ENCODE measurements at places on chromosomes 7 and 10.

GRCh38 chr7:34361663-34362250 lies 296.3 kb upstream of the NPSR1 start:
- DNase-seq = no peak

- no peak for DNase-seq
Observed at GRCh38 chr7:98913026-98913425, 34.7 kb downstream of the TRRAP start.

DNA sequence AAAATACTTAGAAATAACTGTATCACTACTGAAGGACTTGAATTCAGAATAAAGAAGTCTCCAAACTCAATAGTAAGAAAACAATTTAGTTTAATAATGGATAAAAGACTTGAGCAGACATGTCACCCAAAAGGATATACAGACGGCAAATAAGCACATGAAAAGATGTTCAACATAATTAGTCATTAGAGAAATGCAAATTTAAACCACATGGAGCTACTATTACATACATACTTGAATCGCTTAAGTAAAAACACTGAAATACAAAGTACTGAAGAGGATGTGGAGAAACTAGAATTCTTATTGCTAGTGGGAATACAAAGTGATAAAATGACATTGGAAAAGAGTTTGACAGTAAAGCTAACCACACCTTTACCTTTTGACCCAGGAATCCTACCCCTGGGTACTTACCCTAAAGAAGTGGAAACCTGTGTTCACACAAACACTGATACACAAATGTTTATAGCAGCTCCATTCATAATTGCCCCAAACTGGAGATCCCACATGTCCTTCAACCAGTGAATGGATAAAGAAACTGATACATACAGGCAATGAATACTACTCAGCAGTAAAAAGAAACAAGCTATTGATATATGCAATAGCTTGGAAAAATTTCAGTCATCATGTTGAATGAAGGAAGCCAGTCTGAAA lies 54.3 kb upstream of the NFKB2 start:
- no peak for DNase-seq

DNA sequence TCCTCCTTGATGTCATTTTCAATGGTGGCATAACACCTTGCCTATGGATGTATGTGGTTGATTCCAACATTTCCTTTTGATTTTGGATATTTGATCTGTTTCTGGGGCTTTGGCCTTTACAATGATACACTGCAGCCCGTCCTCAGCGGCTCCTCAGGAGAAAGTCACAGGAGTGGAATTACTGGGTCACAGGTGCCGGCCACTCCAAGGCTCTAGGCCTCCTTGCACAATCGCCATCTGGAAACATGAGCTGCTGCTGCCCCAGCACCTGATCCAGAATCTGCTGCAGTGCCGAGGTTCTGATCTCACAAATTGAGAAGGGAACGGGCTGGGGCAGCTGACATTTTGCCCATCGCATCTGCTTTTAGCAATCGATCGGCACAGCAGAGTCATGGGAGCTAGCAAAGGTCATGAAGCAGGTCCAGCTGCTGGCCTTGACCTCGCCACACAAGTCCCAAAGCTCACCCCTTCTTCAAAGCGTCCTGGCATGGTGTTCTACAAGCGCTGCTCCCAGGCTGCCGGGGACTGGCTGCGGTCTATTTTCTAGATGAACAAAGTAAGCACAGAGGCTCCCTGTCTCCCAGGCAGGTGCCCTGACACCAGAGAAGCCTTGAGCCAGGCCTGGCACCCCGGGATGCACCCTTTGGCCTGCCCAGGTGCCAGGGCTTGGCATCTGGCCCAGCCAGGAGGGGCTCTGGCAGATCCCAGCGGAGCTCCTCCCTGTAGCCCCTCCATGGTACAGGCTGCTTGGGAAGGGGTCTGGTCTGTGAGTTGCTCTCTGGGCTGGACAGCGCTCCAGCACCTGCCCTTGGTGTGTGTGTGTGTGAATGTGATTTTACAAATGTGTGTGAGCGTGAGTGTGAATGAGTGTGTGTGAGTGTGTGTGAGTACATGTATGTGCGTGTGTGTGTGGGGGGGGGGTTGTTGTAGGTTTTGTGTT lies 201.8 kb downstream of the GLRX3 start:
- no peak for DNase-seq

DNA sequence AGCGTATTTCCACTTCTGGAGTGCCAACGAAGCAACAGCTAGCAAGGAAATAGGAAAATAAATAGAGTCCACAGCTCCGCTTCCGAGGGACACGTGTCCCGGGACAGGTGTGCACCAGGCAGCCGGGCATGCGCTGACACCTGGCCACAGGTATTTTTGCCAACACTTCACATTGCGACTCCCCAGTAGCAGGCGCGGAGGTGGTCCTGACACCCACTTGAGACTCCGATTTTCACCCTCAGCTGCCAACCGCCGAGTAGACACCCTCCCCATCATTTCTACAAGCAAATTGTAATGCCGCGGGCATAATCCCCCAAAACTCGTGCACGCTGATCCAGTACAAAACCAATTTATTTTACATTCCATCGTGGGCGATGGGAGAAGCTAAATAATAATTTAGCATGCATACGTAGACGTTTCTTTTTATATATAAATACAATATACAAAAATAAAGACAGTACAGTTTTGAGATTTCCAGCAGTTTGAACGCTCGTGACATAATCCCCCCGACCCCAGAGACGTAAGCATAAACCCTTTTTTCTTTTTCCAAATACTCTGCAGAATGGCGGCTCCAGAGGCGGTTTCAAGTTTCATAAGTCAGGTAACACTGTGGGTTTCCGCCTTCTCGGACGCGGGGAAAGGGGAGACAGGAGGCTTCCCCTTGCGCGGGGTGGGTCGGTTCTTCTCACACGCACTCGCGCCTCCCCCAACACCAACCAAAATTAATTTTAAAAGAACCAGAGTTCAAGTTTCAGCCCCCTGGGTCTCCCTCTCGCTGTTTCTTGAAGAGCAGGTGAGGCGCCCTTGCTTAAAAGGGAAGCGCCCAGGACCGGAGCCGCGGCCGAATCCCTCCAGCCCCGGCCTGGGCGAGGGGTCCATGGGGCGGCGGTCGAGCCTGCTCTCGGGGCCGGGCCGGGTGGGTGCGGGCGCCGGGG lies 5.7 kb downstream of the MNX1 start:
- DNase-seq = no peak

DNA sequence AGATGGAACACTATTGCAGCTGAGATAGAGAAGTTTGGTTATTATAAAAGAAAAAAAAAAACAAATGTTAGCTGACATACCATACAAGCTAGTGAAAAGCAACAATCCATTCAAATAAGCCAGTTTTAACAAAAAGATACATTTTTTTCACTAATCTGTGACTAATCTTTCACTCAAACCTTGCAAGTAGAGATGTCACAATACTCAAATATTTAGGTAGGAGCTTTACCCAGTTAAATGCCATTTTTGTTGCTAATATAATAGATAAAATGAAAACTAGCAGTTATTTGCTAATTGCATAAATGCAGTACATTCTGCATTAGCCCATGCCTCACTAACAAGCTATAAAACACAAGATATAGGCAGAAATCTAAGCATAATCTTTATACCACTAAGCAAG lies 123.6 kb downstream of the BTAF1 start:
- DNase-seq = no peak

- DNase-seq = no peak
Observed at GRCh38 chr10:115514895-115515294, 421.7 kb downstream of the ATRNL1 start.

DNA sequence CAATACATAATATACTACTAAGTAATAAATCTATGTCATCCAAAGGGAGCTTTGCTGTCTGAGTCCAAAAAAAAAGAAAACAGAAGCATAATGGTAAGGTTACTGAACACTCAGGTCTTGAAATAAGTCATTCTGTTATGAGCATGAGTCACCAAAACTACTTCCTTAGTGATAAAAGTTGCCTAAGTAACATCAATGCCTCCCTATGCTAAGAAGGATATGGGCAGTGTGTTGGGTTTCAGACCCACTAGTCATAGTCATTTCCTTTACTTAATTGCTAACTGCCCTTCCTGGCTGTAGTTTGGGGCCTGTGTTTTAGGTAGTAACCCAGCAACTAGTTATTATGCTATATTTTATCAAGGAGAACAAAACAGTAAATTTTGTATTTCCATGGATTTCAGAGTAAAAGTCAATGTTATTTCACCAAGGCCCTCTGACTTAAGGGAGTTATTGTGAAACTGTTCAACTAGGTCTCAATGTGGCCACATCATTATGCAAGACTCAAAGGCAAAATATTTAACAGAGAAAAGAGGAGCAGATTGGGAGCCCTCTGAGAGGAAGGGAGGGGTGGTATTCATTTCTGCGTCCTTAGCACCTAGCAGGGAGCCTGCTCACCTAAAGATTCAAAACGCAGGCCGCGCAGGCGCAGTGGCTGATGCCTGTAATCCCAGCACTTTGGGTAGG lies 11.7 kb upstream of the VIM start:
- no peak for DNase-seq

- DNase-seq = no peak
Observed at GRCh38 chr7:107077699-107078516, 33.4 kb downstream of the PRKAR2B start.

- no peak for DNase-seq
Observed at GRCh38 chr7:45882465-45882810, 5.8 kb upstream of the IGFBP1 start.

DNA sequence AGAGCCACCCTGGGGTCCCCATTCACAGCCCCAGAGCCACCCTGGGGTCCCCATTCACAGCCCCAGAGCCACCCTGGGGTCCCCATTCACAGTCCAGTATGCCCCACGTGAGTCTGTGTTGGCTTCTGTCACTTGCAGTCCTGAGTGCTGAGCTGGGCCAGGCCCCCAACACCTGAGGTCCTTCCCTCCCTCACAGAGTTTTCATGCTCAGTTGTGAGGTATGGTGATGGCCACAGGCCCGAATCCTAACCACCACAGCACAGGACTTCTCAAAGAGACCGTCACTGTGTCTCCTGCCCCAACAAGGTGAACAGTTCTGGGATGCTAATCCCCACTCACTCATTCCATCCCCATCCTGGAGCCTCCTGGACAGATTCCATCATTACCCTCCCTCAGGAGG lies 239.2 kb downstream of the PTPRN2 start:
- no peak for DNase-seq

GRCh38 chr7:65441010-65441409 lies 67.4 kb downstream of the ZNF92 start:
- DNase-seq = no peak

DNA sequence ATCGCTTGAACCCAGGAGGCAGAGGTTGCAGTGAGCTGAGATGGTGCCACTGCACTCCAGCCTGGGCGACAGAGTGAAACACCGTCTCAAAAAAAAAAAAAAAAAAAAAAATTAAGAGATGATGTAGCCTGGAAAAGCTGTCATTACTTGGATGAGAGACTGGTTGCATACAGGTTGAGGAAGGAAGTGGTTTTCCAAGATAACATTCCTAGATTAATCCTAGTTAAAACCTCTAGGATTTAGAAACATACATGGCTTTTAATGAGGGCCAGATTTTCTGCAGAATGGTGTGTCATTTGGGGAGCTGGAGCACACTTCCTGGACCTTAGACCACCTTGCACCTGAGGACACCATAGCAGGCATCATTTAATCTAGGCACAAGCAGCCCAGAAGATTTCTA lies 17.8 kb downstream of the VWA2 start:
- no peak for DNase-seq

GRCh38 chr10:91389636-91390512 lies 20.3 kb upstream of the HECTD2 start:
- no peak for DNase-seq

- DNase-seq = no peak
Observed at GRCh38 chr7:101377189-101377736, 14.6 kb downstream of the COL26A1 start.

GRCh38 chr7:72334066-72334465 lies 78.1 kb downstream of the CALN1 start:
- DNase-seq = no peak

DNA sequence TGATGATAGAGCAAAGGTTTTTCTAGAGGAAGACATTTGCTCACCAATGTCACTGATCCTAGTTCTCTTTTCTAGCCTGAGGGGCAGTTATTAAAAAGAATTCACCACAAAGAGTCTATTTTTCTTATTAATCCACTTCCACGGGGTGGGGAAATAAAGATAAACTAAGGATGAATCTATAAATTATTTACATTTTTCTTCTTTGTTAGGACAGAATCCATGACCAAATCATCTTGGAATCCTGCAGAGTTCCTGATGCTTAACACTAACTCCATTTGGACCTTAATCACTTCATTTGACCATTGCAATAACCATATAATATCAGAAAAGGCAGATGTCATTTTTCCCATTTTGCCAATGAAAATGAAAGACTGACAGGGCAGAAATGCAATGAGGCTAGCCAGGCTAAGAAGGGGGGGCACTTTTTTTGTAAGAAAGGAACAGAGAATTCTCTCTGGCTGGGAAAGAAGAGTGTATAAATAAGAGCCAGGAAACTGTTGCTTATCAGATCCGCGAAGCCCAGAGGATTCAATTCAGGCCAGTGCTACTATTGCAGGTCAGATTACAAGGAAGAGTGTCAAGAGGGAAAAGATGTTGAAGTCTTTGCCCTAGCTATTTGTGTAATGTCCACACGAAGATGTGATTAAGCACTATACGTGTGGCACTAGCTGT lies 433.2 kb downstream of the TNS3 start:
- no peak for DNase-seq

Data from activated T-cell treated with anti-CD3 and anti-CD28 coated beads for 1 hour (primary cell).